Natural killer cell (primary cell): ENCODE measurements at places on chromosomes 1 and 21.

- no peak for DNase-seq
Measured at GRCh38 chr1:167149793-167150491, 56.1 kb downstream of the STYXL2 start.

DNA sequence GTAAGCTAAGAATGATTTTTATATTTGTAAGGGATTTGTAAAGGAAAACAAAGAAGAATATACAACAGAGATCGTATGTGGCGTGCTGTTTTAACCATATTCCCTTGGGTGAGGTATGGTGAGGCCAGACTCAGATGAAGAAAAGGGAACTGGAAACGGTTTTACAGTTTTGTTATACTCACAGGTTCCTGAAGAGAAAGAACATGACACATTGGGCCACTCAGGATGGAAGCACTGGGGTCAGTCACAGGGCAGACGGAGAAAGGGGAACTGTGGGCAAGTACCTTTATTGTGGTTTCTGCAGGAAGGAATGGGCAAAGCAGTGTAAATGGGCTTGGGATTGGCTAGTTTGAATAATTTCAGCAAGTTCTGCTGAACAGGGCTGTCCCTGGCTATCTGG, 177.4 kb downstream of the LBR start:
- DNase-seq: no peak

- no peak for DNase-seq
Measured at GRCh38 chr1:51719146-51719545, 102.3 kb downstream of the OSBPL9 start.

- no peak for DNase-seq
Measured at GRCh38 chr1:101308935-101309333, 72.1 kb downstream of the S1PR1 start.

- DNase-seq: no peak
Measured at GRCh38 chr1:145846201-145846612, 777 bp downstream of the NUDT17 start.

DNA sequence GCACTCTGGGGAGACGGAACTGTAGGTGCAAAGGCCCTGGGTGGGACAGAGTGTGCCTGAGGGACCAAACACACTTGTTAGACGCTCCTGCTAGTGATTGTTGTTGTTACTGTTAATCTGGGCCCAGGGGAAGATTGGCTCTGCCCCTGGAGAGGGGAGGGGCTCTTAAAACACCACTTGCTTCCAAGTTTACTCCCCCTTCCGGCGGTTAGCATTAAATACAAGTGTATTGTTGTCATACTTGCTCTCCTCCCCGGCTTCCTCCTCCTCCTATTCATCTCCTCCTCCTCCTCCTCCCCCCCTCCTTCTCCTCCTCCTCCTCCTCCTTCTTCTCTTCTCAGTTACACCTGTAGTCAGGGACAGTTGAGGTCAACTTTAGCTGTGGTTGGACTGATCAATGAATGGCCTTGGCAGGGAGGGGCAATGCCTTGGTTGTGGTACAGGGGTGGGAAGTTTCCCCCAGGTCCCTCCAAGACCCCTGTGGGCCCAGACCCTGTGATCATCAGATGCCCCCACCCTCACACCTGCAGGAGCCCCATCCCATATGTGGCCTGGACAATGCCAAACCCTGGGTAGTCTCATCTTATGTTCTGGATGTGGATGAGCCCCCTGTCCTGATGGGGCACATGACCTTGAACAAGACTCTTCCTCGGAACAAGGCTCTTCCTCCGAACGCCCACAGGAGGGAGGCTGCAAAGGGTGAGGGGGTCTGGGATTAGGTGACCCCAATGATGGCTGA, 217.3 kb downstream of the PTPRU start:
- DNase-seq: peak; percentile 22

GRCh38 chr1:68294367-68295066, 62.2 kb upstream of the WLS start:
- no peak for DNase-seq

- DNase-seq: no peak
Measured at GRCh38 chr1:184031092-184031408, 6.5 kb downstream of the COLGALT2 start.

- no peak for DNase-seq
Measured at GRCh38 chr1:231187571-231187970, 25.7 kb downstream of the TRIM67 start.

- DNase-seq: no peak
Measured at GRCh38 chr1:35264871-35265270, 3.6 kb upstream of the ZMYM4 start.

DNA sequence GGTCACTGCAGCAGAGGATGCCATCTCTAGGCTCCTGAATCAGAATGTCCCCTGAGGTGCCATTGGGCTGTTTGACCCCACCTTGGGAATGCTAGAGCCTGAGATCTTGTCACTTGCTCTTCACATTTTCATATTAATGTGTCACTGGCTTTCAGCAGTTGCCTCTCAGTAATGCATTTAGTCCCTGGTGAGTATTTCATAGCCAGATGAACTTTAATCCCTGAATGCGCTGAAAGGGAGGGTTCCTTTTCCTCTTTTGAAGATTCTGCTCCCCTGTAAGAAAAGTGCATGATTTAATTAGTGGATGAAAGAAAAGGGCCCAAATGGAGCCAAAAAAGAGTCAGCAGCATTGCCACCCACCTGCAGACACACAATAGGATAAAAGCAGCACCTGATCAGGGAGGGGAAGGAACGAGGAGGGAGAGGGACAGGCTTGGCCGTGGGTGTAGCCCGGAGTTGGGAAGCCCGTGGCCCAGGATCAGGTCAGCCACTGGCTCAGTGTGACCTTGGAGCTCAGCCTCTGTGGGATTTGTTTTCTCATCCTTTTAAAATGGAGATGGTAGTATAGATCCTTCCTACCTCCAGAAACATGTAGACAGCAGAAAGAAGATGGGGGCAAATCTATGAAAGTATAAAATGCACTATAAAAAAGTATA, 31.1 kb downstream of the ROR1 start:
- no peak for DNase-seq

DNA sequence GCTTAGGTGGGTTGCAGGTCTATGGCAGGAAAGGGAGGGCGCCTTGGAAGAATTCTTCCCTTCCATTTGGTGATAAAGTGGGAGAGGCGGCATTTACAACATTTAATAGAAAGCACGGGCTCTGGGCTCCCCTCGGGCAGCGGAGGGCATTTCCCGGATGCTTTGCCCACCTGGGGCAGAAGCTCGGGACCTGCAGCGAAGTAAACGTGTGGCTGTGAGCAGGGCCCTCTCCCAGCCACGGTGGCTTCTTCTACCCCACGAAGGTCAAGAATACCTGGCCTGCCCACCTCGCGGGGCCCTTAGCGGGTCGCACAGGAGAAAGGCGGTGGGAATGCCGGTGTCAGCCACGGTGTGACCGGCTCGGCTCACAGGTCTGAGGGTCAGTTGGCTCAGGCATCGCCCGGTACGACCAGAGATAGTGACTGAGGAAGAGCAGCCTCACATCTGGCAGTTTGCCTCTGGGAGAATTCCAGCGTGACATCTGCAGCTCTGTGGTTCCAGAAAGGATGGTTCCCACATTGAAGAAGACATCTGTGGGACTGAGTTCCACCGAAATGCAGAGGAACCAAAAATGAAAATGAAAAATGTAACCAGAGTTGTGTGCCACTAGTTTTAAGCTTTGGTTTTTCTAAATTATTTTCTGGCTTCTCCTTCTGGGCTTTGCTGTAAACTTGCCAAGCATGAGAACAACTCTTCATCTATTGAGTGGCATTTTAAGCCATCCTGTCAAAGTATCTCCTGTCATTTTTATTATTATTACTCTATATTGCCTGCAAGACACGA, 720 bp upstream of the F3 start:
- DNase-seq: no peak

DNA sequence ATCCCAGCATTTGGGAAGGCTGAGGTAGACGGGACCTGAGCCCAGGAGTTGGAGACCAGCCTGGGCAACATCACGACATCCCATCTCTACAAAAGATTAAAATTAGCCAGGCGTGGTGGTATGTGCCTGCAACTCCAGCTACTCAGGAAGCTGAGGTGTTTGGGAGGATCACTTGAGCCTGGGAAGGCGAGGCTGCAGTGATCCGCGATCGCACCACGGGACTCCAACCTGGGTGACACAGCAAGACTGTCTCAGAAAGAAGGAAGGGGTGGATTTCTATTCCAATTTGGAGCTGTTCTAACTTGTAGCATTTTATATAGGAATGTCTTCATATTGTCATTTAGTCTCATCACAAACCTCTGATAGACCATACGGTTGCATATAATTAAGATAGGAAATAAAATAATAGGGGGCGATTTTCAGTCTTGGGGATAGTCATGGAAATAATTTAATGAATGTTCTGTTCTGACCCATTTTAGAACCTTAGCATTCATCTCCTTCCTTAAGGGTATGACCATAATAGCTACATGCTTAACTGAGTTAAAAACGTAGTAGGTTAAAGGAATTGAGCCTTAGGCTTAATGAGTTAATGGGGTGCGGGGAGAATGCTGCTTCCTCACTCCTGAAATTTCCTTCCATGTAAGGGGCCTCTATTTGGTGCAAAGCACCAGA, 93.1 kb downstream of the ADCY10 start:
- no peak for DNase-seq

GRCh38 chr1:197915862-197916499, 1.2 kb upstream of the LHX9 start:
- no peak for DNase-seq

DNA sequence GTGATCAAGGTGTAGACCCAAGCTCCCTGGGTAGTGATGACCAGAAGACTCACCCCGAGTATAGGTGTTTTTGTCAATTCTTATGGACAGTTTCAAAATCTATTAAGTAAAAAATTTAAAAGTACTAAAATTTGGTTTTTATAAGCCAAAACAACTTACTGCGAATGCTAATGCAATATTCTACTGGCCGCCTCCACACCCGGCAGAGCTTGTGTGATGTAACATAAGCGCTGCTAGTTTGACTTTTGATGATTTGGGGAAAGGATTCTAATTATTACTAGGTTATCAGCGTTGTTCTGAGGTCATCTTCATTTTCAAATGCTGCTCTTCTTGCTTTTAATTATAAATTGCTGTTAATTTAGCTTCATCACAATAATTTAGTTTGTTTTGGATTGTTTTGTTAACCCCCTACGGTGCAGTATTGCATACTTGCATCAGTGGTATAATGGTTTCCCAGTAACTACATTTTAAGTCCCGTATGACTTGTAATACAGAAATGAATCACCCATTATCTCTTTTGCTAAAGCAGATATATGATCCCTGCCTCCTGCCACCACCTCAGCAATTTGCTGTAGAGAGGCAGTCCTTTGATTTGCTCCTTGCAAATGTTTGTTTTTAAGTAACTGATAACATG, 178.0 kb downstream of the SDCCAG8 start:
- no peak for DNase-seq

GRCh38 chr1:240031414-240031813, 60.3 kb upstream of the FMN2 start:
- no peak for DNase-seq

DNA sequence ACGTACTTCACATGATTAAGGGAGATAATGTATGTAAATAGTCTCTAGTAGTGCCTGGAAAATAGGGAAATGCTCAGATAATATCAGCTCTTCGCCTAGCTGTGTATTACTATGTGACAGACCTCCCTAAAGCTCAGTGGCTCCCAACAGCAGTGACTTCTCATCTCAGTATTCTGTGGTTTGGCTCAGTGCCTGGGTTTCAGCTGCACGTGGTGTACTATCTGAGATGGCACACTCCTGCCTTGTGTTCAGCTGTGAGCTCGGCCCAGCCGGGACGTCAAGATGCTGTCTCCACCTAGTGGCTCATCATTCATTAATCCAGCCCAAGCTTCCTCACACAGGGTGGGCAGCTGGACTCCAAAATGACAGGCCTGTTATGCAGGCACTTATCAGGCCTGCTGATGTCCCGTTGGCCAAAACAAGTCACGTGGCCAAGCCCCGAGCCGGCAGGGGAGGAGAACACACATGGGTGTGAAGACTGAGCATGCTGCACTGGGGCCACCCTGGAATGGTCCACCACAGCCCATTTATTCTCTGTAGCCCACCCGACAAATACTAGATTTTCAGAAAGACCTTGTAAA, 17.8 kb downstream of the SLFNL1 start:
- DNase-seq: peak; percentile 94

- no peak for DNase-seq
Measured at GRCh38 chr1:175504875-175505555, 238.4 kb downstream of the TNR start.

- DNase-seq: no peak
Measured at GRCh38 chr1:54998677-54999076, at the start of gene BSND. Gene BSND, plus strand, starts transcription at chr1:54998933. Its CDS starts 254 bp downstream, at chr1:54999187.

- no peak for DNase-seq
Measured at GRCh38 chr1:115184951-115185331, 95.6 kb upstream of the TSPAN2 start.

DNA sequence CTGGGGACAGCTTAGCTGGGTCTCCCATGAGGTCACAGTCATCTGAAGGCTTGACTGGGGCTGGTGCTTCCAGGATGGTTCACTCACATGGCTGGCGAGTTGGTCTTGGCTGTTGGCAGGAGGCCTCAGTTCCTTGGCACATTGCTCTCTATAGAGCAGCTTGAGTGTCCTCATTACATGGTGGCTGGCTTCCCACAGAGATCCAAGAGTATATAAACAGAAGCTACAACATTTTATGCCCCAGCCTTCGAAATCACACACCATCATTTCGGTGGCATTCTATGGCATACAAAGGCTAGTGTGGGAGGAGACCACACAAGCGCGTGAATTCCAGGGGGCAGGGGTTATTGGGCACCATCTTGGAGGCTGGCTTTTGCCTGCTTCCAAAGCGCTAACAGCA, 63.0 kb downstream of the ALPL start:
- no peak for DNase-seq
